ENCODE measurements at places on chromosomes 6 and 20.

- no peak for DNase-seq
Measured at GRCh38 chr6:74199215-74199915, 503.4 kb downstream of the CD109 start.

DNA sequence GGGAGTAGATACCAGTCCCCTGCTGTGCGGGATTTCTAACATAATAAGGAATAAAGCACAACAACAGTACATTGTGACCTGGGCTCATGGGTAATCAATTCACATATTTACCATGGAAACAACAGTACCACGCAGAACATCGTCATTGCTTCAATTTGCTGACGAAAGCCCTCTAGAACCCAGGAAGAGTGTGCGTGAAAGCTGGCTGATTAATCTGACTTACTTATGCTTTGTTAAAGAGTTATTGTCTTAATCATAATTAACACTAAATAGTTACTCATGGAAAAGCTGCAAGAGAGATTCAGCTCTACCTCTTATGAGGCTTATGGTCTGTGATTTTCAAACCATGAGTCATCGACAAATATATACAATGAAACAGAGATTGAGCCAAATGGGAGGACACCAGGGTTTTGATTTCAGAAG lies 644.3 kb upstream of the AGPAT4 start:
- no peak for DNase-seq

DNA sequence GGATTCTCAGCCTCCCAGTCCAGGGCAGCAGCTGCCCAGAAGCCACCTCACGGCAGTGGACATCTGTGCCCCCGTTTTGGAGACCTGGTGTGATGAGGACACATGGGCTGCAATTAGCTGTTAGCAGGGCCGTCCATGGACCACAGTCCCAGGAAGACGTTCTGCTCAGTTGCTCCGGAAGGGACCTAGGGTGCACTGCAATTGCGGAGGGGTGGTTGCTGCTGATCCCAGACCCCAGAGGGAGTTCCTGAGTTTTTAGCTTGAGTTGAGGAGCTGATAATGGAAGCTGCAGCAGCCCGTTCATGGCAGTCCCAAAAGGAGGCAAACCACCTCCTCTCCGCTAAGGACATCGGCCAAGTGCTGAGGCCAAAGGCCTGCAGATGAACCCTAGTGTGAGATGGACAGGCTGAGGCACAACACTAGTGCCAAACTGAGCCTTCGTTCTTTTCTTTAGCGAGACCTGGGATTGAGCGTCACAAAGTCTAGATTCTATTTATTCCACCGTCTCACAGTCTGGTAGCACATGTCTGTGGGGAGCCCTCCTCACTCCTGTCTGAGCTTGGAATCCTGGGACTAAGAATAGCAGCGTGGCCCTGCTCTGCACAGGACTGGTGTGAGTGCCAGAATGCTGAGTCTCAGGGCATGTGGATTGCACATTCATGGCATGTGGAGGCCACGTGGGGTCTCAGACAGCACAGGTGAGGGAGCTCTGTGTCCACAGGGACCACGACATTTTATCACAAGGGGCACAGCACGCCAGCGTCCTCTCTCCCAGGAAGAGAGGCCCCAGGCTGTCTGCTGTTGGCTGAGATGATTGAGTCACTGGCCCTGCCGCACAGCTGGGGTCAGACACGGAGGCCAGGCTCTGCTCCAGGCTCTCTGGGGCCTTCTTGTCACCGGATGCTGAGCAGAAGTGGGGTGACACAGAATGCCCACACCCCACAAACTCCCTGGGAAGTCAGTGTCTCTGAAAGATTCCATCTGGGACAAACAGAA lies 113.4 kb downstream of the PSMB1 start:
- no peak for DNase-seq

GRCh38 chr6:112439010-112439409 lies 91.9 kb downstream of the RFPL4B start:
- no peak for DNase-seq

- DNase-seq, result no peak
Measured at GRCh38 chr20:25120457-25120856, 38.5 kb upstream of the VSX1 start.

DNA sequence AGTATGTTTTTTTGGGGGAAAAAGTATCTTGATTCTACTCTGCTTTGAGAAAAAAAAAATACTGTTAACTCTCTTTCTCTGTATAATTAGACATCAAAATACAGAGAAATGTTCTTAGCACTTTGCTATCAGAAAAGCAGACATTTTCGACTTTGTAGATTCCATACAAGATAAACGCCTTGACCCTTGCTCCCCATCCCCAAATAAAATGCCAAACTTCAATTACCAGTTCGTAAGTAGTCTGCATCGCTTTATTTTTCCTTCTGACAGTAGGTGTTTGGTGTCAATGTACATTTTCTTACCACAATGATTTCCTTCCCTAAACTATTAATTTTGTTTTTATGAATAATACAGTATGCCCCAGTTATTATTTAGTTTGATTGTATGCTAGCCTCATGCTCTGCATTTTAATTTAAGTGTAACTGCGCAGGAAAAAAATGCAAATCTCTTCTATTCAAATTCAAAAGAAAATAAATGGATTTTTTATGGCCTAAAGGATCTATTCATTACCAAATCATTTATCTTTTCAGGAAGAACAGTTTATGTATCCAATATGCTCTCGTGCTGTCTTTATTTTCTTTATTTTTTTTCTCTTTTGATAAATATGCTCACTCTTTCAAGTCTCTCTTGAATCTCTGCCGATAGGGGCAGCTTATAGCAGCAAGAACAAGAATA lies 84.8 kb upstream of the ZNF217 start:
- no peak for DNase-seq

- DNase-seq, result no peak
Measured at GRCh38 chr6:125748406-125749172, 843 bp upstream of the HEY2 start.

- no peak for DNase-seq
Measured at GRCh38 chr20:14051454-14051853, 56.1 kb downstream of the MACROD2 start.

DNA sequence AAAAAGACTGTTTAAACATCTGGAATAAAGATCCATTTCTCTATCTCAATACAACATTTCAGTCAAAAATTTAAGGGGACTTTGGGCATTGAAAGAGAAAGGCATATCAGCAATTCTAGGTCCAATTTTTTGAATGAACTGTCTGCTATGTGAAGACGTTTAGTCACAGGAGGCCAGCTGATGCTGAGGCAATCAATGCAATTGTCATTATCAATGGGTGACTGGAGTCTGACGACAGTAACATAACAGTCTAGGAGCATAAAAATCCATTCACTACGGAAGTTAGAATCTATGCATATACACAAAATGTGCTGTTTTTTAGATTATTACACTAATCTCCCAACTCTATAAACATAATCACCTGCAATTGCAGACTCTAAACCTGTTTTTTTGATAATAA lies 37.8 kb downstream of the TENT5A start:
- no peak for DNase-seq

GRCh38 chr20:25459111-25459830 lies 51.8 kb downstream of the GINS1 start:
- no peak for DNase-seq

All from NCI-H187 (cell line).